ENCODE measurements at places on chromosomes 13 and 19. TPM values are rescaled to one million over a fixed set of nuclear protein-coding genes. Genes with fewer than 3 reads are reported as not detected.

The FKBP8 gene
- total RNA-seq, result 256 TPM

The OR4F17 gene
- total RNA-seq, result not detected

The ABCC4 gene
- total RNA-seq, result 11.0 TPM

The GJB2 gene
- 0.06 TPM for total RNA-seq

The GRIK5 gene
- total RNA-seq, result 5.9 TPM

The DZIP1 gene
- 30.0 TPM for total RNA-seq

The CYP4F2 gene
- total RNA-seq, result not detected

The BEST2 gene
- total RNA-seq, result not detected

The ZIC2 gene
- not detected for total RNA-seq

The ZNF865 gene
- total RNA-seq, result 1.3 TPM

The ENOX1 gene
- 1.2 TPM for total RNA-seq

The PRSS57 gene
- total RNA-seq, result not detected

The GAPDHS gene
- not detected for total RNA-seq

The FPR3 gene
- under 0.01 TPM for total RNA-seq

The GNG7 gene
- total RNA-seq, result under 0.01 TPM

The OR7A5 gene
- not detected for total RNA-seq

The MYADM gene
- total RNA-seq, result 16.4 TPM

The AKAP8 gene
- 13.6 TPM for total RNA-seq

The ARHGAP33 gene
- 2.9 TPM for total RNA-seq

The FAM216B gene
- total RNA-seq, result not detected

The ELSPBP1 gene
- not detected for total RNA-seq

The C13orf46 gene
- 0.68 TPM for total RNA-seq

The ADGRE1 gene
- not detected for total RNA-seq

The NXNL1 gene
- total RNA-seq, result not detected

The CD177 gene
- not detected for total RNA-seq

The NFIX gene
- total RNA-seq, result 85.9 TPM

The ADM5 gene
- total RNA-seq, result 0.40 TPM

The ICAM1 gene
- total RNA-seq, result 4.9 TPM

The SIGLEC11 gene
- total RNA-seq, result not detected

The B3GNT8 gene
- 0.26 TPM for total RNA-seq

The ZNF91 gene
- total RNA-seq, result 10.0 TPM

The SIGLEC8 gene
- not detected for total RNA-seq

The NLRP5 gene
- not detected for total RNA-seq

The ZFR2 gene
- not detected for total RNA-seq

The EHD2 gene
- total RNA-seq, result 146 TPM

The STAP2 gene
- 2.1 TPM for total RNA-seq

The CBY2 gene
- not detected for total RNA-seq

The LRG1 gene
- not detected for total RNA-seq

The CPT1C gene
- 10.4 TPM for total RNA-seq

The ARRDC5 gene
- total RNA-seq, result not detected

The UGGT2 gene
- total RNA-seq, result 58.9 TPM
